Small intestine (tissue), 16 donors: ENCODE measurements at places on chromosomes 1 and 21.

- DNase-seq = no peak
Observed at GRCh38 chr1:147337040-147337630, 94.7 kb downstream of the CHD1L start.

DNA sequence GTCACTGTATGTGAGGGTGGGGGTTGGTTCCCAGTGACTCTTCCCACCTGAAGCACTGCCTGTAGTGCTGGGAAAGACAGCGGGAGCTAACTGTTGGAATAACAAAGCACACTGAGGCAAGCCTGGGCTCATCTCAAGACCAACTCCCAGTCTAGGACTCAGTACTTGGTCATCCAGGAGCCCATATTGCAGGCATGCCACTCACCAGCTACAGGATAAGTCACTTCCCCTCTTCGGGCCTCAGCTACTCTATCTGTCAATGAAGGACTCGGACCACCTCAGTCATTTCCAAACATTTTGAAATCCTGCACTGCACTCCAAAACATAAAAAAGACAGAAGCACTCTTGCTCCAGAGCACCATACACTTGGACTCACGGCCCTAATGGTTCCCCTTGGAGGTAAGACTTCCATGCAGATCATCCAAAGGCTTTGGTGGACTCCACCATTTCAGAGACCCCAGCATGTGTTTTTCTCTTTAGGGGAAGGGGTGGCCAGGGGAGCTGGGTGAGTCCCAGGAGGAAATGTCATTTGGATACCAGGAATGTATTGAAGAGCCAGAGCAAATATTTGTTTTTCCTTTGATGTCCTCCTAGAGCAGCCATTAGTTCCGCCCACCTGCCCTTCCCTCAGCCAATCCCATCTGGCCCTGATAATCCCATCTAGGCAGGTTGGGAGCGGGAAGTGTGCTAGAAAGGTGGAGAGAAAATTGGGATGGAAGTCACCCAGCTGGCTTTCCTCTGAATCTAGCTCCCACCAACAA, 3.1 kb downstream of the NUAK2 start:
- DNase-seq = peak; percentile 69

DNA sequence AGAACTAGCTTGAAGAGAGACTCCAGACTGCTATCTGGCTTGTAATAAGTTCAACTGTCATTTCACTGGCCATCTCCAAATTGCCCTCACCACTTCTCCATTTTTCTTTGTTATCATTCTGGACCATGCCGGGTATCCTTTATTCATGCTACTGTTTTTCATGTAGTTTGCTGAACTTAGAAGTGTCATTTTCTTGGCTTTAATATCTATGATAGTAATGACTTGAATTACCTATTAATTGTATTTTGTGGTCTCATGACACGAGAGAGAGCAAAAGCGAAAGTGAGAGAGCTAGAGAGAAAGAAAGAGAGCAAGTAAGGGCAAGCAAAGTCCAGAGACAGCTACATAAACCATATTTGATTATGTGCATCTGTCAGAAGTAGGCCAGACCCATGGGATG, 184.9 kb upstream of the ATP1B1 start:
- peak; percentile 70 for DNase-seq

DNA sequence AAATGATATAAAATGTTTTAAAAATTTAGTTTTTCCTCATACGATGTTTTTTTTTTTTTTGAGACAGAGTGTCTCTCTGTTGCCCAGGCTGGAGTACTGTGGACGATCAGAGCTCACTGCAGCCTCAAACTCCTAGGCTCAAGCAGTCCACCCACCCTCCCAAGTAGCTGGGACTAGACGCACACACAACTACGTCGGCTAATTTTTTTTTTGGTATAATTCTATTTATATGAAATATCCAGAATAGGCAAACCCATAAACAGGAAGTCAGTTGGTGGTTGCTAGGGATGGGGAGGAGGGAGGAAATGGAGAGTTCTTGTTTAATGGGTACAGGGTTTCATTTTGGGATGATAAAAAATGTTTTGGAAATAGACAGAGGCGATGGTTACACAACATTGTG, 56.5 kb downstream of the WARS2 start:
- no peak for DNase-seq

DNA sequence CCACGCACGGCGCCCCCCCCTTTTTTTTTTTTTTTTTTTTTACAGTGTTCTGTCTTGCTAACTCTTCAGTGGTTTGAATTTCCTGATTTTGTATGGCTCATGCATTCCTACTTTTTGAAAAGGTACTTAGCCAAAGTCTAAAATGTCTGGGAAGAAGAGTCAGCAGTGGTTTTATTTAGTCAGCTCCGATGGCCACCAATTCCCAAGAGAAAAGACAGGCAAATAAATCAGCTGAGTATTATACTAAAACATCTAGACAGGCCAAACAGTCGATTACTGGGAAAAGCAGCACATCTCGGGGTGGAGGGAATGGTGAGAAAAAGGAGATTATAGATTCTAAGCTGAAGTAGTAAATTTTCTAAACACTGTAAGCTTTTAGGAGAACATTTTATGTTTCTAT, 192.5 kb upstream of the ZRANB2 start:
- DNase-seq = no peak

DNA sequence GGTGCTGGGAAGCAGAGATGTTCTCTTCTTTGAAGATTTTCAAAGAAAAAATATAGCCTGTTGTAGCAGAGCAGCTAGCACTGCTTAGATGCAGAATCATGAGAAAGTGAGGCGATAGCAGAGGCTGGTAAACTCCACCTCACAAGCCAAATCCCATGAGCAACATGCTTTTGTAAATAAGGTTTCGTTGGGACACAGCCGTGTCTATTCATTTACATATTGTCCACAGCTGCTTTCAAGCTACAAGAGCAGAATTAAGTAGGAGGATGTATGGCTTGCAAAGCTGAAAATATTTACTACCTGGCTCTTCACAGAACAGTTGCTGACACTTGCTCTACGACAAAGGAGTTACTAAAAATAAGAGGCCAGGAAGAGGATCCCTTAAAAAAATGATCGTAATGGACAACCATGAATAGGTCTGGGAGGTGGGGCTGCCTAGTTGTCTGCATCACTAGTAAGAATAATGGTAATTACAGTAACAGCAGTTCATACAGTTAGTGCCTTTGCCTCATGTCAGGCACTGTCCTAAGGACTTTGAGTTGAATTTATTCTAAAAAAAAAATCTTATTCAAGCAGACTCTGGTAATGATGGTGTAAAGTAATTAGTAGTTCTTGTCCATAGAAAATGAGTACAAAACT, 622.0 kb downstream of the KIF26B start:
- DNase-seq = no peak

- DNase-seq = no peak
Observed at GRCh38 chr21:39060485-39061083, 122.7 kb downstream of the PSMG1 start.

DNA sequence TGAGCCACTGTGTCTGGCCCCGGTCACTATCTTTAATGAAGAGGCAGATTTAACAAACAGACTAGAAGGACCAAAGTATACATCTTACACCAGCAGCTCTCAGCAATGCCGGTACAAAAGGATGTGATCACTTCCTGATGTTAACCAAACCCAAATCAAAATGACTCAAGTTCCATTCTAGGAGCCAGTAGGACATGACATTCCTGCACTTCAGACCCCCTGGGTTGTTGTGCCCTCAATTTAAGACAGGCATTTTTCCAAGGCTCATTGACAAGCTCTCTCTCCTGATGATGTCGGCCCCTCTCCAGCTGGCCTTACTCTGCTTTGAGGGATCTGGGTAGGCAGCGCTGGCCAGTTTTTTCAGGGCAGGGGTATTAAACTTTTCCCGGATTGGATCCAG, 35.1 kb downstream of the YARS1 start:
- DNase-seq = no peak

- DNase-seq = no peak
Observed at GRCh38 chr1:21706151-21706835, 37.1 kb upstream of the RAP1GAP start.

- DNase-seq = peak; percentile 55
Observed at GRCh38 chr1:91282695-91283420, 121.8 kb downstream of the HFM1 start.

DNA sequence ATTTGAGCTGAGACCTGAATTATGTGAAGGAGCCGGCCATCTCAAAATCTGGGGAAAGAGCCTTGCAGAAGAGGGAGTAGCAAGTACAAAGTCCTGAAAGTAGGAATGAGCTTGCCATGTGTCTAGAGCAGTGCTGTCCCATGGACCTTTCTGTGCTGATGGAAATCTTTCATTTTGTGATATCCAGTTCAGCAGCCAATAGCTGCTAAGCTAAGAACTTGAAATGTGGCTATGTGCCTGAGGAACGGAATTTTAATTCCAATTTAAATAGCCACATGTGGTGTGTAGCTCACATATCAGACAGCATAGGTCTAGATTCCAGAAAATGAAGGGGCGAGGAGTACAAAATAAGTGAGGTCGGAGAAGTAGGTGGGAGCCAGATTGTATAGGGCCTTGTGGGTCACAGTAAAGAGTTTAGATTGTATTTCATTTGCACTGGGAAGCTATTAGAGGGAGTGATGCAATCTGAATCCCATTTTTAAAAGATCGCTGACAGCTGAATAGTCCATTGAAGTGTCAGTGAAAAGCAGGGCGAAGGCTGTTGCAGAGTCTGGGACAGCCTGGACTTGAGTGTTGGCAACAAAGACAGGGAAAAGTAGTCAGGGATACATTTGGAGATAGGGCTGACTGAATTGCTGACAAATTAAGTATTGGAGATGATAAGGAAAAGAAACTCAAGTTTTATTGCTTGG, 80.3 kb downstream of the TMEM200B start:
- DNase-seq = peak; percentile 42

GRCh38 chr21:34598931-34599400, 15.9 kb downstream of the RCAN1 start:
- DNase-seq = peak; percentile 78

DNA sequence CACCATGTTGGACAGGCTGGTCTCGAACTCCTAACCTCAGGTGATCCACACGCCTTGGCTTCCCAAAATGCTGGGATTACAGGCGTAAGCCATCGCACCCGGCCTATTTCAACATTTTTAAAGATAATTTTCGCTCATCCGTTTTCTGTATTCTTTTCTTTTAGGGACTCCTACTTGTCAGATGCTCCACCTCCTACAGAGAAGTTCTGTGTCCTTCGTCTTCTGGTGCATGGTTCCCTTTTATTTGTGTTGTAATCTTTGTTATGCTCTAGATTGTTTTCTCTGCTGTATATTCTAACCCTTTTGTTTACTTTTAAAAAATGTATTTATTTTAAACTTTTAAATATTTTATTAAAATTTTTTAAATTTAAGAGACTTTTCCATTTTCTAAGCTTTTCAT, 28.4 kb downstream of the CLDN14 start:
- DNase-seq = no peak

DNA sequence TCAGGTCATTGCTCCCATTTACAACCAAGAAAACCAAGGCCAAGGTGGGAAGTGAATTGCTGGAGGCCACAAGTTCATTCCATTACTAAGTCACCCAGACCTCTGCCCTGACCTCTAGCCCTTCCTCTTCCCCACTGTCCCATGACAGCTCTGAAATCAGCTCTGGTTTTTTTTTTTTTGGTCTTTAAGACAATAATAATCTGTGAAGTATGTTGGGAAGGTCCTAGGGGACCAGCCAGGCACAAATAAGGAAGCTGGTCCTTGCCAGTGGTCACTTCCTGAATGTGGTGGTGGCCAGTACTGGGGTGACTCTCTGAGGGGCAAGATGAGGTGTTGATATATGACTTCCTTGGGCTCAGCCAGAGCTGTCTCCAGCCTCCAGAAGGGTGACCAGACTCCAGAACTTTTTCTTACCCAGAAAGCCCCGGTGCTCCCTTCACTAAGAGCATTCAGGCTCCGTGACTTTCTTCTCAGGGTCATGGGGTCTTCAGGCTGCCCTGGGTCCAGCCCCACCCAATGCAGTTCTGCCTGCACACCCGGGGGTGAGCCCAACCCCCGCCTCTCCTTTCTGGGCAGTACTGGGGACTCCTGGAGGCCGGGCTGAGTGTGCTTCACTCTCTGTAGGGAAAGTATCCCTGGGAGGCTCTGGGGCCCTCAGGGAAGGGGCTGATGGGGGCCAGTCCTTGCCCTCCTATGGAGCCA, 159.6 kb downstream of the PTPRU start:
- DNase-seq = no peak

GRCh38 chr1:6960291-6960811, 175.1 kb downstream of the CAMTA1 start:
- peak; percentile 47 for DNase-seq

- DNase-seq = no peak
Observed at GRCh38 chr1:10424034-10424433, 6.2 kb upstream of the CENPS start.
